ENCODE measurements at places on chromosomes 1 and 21.
A peak's percentile ranks its signal among the peaks of the same experiment; 100 is the strongest.

- no peak for DNase-seq
Observed at GRCh38 chr1:17739050-17739449, 16.1 kb upstream of the ACTL8 start.

GRCh38 chr1:18580047-18580446 is 50.6 kb upstream of the PAX7 start:
- DNase-seq, result peak; percentile 76

- no peak for DNase-seq
Observed at GRCh38 chr1:233718057-233718456, 104.2 kb downstream of the KCNK1 start.

- no peak for DNase-seq
Observed at GRCh38 chr1:204994086-204994862, 48.7 kb upstream of the CNTN2 start.

GRCh38 chr1:196910215-196910614 is 22.4 kb downstream of the CFHR4 start:
- DNase-seq, result peak; percentile 54

DNA sequence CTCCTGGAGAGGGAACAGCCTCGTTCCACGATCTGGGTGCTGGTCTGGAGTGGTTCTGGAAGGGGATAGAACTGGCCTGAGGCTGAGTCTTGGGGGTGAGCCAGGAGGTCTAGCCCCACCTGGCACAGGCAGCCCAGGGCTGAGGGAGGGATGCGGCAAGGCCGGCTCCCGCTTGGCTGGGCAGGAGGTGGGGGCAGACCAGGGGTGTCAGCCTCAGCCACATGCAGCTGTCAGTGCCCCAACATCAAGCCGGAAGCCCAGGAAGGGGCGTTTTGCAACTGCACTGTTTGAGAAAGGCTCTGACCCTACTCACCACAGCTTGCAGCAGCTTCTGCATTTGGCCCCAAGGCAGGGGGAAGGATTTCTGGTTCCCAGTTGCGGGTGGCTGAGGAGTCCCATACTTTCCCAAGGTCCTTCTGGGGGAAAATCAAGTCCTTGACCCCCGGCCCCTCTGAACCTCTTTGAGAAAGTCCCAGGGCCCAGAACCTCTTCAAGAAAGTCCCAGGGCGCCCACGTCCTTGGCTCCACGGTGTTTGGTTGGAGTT is 2.0 kb downstream of the EFHD2 start:
- DNase-seq, result no peak

- no peak for DNase-seq
Observed at GRCh38 chr21:27804515-27804914, 837.6 kb upstream of the ADAMTS5 start.

DNA sequence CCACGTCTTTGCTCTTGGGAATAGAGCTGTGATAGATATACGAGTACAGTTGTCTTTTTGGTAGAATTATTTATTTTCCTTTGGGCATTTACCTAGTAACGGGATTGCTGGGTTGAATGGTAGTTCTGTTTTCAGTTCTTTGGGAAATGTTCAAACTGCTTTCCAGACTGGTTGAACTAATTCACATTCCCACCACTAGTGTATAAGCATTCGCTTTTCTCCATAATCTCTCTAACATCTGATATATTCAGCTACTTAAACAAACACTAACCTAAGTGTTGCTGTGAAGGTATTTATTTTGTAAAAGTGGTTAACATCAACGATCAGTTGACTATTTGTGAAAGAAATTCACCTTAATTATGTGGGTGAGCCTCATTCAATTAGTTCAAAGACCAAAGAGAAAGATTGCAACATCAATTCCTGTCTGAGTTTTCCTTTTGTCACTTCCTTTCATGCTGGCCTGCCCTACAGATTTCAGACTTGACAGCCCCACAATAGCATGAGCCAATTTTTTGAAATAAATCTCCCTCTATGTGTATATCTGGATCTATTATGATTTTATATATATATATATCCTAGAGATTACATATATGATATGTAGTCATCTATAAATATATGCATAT is 26.7 kb upstream of the DUSP10 start:
- DNase-seq, result peak; percentile 30

GRCh38 chr1:198316546-198317100 is 159.8 kb downstream of the NEK7 start:
- no peak for DNase-seq

DNA sequence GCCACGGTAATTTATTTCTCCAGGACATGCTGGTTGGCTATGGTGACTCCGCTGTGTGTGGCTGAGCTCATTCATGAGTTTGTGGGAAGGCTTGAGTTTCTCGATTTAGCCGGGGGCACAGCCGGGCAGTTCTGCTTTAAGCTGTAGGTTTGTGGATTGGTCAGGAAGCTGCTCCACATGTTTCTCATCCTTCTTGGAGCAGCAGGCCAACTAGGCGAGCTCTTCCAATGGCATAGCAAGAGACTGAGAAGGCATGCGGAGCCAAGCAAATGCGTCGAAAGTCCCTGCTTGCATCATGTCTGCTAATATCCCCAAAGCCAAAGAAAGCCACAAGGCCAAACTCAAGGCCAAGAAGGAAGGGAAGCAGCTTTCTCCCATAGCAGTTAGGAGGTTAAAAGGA is 71.6 kb upstream of the GREM2 start:
- no peak for DNase-seq

GRCh38 chr1:66399888-66400529 is 133.9 kb upstream of the SGIP1 start:
- no peak for DNase-seq

DNA sequence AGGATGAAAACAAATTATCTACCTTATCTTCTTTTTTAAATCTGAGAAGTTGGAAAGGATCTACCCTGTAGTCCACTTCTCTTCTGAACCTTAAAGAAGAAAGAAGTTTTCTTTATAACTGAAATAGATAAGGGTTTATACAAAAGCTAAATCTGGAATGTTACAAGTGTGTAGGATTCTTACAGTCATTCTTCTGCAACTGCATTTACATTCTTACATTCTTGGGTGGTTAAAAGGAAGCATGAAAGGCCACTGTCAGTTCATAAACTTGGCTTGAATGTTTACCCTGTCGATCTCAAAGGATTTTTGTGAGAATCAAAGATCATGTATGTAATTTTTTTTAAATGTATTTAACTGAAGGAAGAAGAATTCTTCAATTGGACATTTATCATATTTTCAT is 142.1 kb upstream of the BRINP3 start:
- DNase-seq, result no peak

DNA sequence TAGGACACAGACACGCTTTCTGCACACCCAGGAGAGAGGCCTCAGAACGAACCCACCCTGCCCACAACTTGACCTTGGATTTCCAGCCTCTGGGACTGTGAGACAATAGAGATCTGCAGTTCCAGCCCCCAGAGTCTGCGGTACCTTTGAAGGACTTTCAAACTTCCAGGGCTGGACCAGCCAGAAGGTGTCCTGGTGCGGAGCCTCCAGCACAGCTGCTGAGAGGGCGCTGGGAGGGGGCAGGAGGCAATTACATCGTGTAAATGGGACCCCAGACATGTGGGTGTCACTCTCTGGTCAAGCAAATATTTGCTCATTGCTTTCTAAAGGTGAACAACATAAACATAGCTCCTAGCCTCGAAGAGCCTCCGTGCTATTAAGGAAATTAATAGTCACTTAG is 58.7 kb upstream of the ACTRT2 start:
- peak; percentile 19 for DNase-seq

GRCh38 chr1:241839369-241839979 is 8.5 kb upstream of the EXO1 start:
- no peak for DNase-seq

GRCh38 chr1:3292868-3293562 is 161.4 kb upstream of the ARHGEF16 start:
- DNase-seq, result no peak

DNA sequence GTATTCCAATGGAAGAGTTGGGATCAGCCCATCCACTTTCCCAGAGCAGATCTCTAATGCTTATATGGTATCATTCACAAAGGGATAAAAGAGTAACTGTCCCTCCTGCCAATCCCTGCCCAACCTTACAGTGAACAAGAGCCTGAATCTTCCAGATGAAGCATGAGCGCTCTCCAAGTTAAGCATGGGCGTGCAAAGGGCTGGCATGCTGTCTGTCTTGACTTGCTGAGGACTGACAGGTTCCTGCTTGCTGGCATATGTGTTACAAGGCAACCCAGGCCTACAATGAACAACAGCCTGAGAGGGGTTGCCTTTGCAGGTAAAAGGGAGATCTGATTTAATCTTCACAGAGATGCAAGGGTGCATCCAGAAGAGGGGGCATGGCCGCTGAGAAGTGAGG is 155.6 kb upstream of the SOD1 start:
- no peak for DNase-seq

DNA sequence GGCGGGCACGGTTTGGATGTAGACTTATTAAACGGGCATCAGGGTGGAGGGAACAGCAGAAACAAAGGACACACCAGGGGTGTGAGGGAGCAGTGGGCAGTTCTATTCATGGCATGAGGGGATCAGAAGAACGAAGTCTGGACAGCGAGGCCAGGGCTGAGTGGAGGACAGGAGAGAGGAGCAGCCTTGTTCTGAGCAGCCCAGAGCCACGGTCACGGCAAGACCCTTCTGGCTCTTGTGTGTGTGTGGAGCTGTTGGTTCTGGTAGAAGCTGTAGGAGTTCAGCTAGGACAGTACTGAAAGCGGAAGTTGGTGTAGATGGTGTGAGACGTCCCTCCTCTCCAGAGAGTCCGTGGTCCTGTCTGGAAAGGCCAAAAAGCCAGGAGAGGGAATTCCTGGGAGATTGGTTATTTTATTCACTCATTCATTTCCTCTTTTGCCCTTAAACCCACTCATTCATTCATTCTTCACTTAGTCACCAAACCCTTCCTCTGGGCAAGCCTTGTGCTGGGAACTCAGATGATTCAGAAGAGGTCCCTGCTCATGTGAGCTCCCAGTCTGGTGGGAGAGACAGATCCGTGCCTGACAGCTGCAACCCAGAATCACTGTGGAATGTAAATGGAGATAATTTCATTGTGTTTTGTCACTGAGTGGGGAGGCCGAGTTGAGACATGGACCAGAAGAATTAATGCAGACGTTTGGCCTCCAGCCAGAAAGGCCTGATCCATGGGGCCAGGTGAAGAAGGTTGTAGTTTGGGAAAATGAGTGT is 4.1 kb upstream of the ACOT11 start:
- DNase-seq, result peak; percentile 48

DNA sequence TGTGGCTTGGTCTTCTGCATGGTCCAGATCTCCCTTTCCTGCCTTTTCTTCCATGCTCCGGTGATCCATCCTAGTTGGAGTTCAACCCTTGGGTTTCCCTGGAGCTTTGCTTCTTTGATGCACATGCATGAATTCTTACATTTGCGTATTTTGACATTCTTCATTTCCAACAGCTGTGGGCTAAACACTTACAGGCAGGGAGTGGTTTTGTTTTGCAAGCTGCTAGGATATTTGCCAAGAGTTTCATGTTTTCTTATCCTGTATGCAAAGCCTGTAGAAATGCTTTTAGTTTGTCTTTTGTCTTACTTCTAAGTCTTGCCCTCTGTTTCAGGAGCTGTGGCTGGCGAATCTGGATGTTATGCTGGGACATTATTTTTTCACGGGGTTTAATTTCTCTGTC is 90.3 kb upstream of the PAXBP1 start:
- no peak for DNase-seq

DNA sequence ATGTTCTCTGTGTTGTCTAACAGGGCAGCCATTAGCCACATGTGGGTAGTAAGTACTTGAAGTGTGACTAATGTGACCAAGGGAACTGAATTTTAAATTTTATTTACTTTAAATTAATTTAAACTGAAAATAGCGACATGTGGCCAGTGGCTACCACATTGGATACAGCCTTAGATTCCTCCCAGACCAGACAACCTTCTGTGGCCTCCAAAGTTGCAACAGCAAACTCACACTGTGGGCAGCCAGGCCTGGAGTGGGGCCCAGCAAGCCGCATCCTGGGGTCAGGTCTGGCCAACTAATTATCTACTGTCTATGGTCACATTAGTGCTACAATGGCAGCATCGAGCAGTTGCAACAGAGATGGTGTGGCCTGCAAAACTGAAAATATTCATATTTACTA is 11.7 kb downstream of the EIF2D start:
- no peak for DNase-seq

DNA sequence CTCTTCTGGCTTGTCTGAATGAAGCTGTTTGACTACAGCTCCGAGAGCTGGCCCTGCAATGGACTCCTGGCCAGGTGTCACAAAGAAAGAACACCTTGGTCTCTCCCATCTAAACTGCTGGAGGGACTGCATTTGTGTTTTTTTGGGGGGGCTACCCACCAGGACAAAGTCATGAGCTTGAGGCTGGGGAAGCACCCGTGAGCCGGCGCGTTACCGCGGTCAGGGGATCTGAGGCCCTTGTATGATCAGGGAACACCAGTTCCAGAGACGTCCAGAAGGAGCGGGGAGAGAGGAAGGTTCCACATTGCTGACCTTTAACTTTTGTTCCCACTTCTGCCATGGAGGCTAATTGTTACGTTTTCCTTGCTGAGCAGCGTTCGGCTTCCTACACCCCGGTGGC is 84.5 kb upstream of the C1orf174 start:
- no peak for DNase-seq

DNA sequence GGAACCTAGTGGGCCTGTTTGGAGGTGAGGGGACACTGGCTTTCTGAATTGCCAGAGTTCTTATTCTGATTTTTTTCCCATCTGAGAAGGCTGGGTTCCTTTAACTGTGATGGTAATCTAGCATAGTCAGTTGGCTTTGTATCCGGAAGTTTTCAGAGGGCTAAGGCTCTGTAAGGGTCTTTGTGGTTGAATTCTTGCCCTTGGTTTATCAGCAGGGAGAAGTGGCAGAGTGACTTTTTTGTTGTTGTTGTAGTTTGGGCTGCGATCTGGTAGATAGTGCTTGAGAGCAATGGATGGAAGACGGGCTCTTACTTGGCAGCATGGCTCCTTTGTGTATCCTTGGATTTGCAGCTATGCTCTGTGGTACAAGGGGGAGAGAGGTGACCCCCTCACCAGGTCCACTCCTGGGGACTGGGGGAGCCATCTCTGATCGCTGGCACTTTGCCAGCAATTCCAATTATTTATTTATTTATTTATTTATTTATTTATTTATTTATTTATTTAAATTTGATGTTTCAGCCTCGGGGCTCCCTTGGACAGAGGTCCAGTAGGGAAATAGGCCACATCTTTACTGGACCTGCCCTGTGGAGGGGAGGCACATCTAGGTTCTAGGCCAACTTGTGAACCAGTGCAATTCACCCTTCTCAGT is 18.5 kb downstream of the TCP10L start:
- no peak for DNase-seq

GRCh38 chr1:58888833-58889232 is 105.0 kb upstream of the JUN start:
- no peak for DNase-seq

DNA sequence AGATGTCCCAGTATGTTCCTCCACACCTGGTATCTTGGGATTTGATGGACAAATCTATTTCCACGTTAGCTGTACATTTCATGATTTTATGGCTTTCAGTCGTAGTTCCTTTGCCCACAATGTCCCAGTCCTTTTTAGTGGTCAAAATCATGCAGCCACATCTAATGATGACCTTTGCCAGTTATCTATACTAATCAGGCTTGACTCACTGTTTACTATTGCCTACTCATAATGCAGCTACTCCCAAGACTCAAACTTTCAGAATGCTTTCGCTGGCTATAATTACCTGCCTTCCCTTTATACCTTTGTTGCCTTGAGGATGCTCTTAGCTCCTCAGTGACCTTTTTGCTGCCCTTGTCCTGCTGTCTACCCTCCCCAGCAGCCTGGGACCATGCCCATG is 6.4 kb downstream of the NOS1AP start:
- no peak for DNase-seq

All from NCI-H69 (cell line).